EL (cell line): ENCODE measurements at places on chromosomes 5 and 9.

- no peak for DNase-seq
Observed at GRCh38 chr5:178383919-178384815, 151.6 kb upstream of the PHYKPL start.

- no peak for DNase-seq
Observed at GRCh38 chr5:37075399-37075950, 173.7 kb downstream of the CPLANE1 start.

GRCh38 chr9:9319007-9319406, 1293.8 kb downstream of the PTPRD start:
- DNase-seq, result no peak

DNA sequence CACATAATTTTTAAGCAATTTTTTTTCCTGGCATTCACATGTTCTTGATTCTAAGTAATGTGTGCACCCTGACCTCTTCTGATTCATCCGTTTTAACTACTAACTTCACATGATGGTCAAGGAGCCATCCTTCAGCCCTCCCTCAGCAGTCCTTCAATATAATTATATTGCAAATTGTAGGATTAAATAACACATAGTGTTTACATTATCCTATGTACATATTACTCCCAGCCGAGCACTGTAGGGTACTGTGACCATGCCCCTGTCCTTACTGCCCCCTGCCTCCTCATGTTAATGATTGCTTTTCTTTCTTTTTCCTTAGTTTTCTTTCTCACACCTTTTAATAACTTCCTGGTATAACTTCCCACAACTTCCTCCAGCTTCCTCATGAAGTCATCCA, 96.3 kb upstream of the FANCC start:
- no peak for DNase-seq

DNA sequence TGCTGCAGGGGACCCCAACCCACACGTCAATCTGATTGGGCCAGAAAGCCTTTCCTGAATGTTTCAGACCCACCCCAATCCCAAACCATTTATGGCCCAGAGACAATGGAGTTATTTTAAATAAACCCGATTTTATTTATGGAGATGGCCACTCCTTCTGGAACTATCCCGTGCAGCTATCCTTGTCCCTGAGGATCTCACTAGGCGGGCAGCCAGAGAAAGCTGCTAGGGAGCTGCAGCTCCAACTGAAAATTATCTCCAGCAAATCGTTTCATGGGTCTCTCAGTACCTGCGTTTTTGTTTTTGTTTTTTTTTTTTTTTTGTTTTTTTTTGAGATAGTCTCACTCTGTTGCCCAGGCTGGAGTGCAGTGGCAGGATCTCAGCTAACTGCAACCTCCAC, 23.0 kb downstream of the C1QTNF2 start:
- DNase-seq, result no peak

DNA sequence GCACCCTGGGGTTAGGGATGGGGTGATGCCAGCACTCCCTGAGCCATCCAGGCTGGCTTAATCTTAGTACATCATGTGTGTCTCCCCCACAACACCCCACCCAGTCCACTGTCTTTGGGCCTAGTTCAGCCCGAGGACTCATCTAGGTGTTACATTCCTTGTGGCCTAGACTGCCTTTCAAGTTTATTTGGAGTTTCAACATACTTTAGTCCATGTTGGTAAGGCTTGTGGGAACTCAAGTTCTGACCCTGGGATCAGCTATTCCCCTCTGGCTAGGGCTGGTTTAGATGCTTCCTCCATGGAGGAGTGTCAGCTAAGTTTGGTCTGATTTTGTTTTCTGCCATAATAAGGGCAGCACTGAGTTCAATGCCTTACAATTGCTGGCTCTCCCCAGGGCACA, 302.4 kb downstream of the SMARCA2 start:
- peak; percentile 50 for DNase-seq

GRCh38 chr9:129988607-129989361, 54.2 kb downstream of the FNBP1 start:
- DNase-seq, result no peak

DNA sequence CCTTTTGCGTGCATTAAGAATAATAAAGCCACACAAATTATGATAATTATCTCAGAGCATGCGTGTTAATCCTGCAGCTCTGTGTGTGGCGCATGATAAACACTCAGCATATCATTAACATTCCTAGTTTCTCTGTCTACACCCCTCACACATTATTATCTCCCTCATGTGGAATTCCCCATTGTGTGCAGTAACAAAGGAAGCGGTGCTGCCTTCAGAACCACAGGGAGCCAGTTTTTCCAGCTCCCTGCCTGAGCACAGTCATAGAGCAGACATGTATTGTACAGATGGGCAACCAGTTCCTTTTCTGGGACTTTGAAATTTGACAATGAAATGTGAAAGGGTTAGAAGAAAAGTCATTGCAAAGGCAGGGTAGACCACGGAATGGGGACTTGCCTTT, 1365.5 kb upstream of the CDH9 start:
- DNase-seq, result no peak

DNA sequence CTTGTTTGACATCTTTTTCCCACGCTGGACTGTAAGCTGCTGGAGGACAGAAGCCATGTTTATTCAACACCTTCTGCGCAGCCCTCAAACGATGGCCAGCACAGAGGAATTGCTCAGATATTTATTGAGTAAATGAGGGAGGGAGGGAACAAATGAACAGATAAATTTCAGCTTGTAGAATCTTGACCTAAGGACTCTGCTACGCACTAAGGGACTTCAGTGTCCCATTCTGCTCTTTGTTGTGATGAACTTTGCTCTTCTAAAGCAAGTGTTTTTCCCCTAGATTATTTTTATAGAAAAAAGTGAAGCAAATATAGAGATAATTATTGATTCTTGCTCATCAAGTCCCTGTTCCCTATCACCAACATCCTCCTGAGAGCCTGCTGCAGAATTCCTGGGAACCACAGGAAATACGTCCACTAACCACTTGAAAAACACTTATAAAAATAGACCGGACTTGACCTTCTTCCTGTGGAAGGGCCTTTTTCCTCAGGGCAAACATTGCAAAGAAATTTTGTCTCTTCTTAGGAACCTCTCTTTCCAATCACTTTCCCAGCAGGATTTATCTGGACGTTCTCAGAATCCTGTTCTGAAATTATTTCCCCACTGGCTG, 54.9 kb downstream of the FGF1 start:
- peak; percentile 61 for DNase-seq
